Activated T-helper 2 cell treated with anti-CD3 and anti-CD28 coated beads, Interferon-gamma antibody, Interleukin-2, Interleukin-4, amounts not matched to agents 10 μg/mL and 5 μg/mL and 100 μg/mL, durations not matched to agents 14 hours and 24 hours and 36 hours (primary cell): ENCODE measurements at places on chromosomes 12 and 14. TPM values are rescaled to one million over a fixed set of nuclear protein-coding genes. Genes with fewer than 3 reads are reported as not detected.

Gene TMBIM6
- total RNA-seq, result 405 and 431 TPM in 2 replicates

Gene CD27
- 23.3 and 25.9 TPM in 2 replicates for total RNA-seq

Gene GALNT9
- total RNA-seq, result not detected in 2 replicates

Gene IRAK3
- 0.91 and 1.2 TPM in 2 replicates for total RNA-seq

Gene KMT2D
- 93.3 and 100 TPM in 2 replicates for total RNA-seq

Gene DHH
- not detected in 2 replicates for total RNA-seq
